ENCODE measurements at places on chromosomes 4 and X.

GRCh38 chrX:120790118-120790517, 85.5 kb downstream of the CT47B1 start:
- DNase-seq, result peak; percentile 64

DNA sequence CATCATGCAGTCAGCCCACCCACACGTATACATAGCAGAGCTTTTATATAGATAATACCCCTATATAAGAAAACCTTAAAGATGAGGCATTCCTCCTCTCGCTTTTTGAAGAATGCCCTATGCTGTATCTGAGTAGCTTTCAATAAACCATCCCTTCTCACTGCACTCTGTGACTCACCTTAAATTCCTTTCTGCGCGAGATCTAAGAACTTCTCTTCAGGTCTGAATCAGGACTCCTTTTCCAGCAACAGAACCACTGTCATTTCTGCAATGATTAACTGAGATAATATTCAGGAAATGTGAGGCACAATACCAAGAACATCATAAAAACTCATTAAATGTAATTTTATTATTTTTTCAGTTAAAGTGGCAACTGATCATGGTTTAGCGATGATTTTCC, 76.4 kb upstream of the DCLK2 start:
- no peak for DNase-seq

DNA sequence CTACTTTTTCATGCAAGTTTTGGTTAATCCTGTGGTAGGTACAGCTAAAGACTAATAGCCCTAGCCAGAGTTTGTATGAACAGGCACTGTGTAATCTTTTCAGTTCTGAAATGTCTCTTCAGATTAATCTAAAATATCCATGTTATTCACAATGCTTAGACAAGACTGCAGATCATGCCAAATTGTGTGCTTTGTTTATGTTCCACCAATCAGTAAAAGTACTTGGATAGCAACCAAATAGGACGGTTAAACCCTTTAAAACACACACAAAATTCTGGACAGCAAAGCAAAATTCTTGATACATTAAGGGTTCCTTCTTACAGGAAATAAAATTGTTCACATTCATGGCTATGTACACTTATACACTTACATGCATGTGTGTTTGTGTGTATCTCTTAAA, 139.1 kb downstream of the KLHL13 start:
- no peak for DNase-seq

DNA sequence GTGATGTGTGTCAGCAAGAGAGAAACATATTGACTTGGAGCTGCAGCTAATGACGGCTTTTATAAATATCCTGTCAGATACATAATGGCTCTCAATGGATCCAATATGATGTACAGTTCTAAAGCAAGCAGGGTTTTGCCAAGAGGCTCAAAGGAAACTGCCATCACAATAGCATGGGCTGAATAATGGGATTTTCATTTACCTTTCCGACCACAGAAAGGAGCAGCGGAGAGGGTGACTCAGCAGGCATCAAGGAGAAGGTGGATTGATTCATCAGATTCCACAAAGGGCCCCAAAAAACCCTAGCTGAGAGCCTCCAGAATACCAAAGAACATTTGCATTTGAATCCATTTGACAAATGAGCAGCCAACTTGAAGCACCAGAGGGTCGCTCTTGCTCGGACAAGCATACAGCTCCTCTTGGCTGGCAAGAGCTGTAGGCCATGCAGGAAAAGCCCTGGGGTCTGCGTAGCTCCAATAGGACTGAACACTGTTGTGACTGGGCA, 355.7 kb upstream of the NOCT start:
- DNase-seq, result no peak

DNA sequence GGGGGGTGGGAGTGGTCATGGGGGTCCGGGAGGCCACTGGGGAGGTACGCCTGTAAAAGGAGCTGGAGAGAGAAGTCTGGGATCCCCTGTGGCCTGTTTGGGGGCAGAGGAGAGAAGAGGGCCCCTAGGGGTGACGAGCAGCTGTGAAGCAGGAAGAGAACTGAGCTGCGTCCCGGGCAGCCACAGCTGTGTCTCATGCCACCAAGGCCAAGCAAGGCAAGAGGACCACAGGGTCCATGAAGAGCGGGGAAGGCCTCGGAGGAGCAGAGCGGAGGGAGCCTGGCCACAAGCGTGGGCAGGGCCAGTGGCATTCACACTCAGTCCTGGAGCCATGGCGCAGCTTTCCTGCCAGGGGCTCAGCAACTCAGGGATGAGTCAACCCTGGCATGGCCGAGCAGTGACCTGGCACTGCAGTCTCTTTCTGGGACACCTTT, 13.6 kb upstream of the NAT8L start:
- DNase-seq, result no peak

DNA sequence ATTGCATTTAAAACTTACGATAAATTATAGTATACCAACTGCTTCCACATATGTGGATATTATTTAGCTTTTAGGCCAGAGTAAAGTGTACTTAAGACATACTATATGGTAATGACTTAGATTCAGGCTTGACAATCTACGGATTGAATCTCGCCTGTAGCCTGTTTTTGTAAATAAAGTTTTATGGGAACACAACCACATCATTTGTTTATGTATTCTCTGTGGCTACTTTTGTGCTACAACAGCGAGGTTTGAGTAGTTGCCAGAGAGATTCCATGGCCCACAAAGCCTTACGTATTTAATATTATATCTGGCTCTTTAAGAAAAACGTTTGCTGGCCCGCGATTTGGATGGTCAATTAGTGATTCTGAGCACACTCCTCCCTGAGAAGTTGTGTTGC, 37.6 kb downstream of the HHIP start:
- DNase-seq, result no peak

DNA sequence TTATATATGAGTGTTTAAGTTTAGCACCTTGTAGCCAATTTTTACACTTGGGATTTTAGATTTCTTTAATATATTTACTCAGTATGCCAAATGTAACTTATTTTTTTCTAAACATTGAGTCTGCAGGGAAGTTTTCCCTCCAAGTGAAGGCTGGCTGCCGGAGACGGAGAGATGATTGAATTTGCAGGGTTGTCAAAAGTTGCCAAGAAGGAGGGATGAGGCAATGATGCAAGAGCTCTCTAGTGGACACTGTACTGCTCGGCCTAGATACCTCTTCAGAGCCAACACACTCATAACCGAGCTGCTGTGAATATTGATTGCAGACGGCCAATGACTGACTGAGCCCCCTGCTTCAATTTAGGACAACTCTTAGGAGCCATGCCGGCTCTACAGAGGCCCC, 318.6 kb upstream of the CASK start:
- DNase-seq, result no peak

DNA sequence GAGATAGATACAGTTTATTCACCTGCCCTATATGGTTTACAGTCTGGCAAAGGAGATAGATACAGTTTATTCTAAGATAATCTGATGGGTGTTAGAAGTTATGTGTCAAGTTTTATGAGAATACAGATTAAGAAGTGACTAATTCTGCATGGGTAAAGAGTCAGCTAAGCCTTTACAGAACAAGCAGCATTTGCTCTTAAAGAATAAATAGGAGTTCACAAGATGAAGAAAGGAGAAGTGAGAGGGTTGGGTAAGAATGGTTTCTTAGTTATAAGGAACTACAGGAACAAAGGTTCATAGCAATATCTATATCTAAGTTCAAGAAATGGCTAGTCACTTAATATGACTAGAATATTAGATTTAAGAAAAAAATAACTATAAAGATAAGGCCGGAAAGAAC, 47.6 kb downstream of the THOC2 start:
- no peak for DNase-seq

DNA sequence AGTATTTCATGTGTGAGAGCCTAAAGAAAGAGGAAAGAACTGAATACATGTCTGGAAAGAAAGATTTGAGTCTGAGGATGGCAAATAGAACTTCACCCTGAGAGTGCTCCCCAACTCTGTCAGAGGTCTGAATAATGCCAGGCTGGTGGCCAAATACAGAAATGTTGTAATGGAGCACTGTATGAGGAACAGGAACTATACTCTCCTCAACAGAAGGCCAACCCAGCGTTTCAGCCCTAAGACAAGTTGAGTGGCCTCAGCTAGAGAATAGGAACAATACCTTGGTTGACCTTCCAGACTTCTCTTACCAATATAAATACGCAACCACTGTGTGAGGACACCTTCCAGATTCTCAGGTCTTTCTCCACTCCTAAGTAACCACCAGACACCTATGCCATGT, 94.5 kb upstream of the STIM2 start:
- no peak for DNase-seq

DNA sequence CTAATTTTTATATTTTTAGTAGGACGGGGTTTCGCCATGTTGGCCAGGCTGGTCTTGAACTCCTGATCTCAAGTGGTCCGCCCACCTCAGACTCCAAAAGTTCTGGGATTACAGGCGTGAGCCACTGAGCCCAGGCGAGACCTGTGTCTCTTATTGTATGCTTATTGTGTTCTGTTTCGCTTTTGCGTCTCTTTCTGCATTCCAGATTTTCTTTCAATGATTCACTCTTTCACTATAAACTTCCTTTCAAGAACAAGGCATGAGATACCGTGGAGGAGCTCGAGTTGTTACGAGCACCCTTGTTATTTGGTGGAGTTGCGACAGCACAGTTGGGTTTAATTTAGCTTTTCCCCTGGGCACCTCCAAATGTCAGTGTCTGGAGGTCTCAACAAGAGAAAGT, 366.7 kb upstream of the FAT1 start:
- DNase-seq, result no peak

GRCh38 chr4:7806338-7807090, 133.1 kb downstream of the AFAP1 start:
- no peak for DNase-seq

- DNase-seq, result no peak
These were observed 39.4 kb downstream of the NALF2 start for GRCh38 chrX:69543572-69543971.

DNA sequence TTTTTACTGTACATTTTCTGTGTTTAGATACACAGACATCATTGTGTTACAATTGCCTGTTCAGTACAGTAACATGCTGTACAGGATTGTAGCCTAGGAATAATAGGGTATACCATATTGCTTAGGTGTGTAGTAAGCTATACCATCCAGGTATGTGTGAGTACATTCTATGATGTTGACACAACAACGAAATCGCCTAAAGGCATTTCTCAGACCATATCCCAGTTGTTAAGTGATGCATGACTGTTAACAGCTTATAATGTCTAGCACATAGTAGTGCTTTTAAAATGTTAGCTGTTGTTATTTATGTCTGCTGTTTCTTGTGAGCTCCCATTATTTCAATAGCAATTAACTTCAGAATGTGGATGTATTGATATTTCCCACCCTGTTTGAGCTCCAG, 4.5 kb downstream of the PRRG1 start:
- DNase-seq, result no peak

GRCh38 chr4:147336252-147336651, 144.6 kb upstream of the EDNRA start:
- no peak for DNase-seq

GRCh38 chr4:54971474-54971950, 153.9 kb downstream of the KDR start:
- peak; percentile 51 for DNase-seq

GRCh38 chr4:158850800-158851644, 82.2 kb downstream of the FNIP2 start:
- peak; percentile 73 for DNase-seq

GRCh38 chr4:130675266-130675665, 1579.3 kb downstream of the C4orf33 start:
- DNase-seq, result no peak

GRCh38 chrX:83169683-83170082, 338.4 kb upstream of the POU3F4 start:
- DNase-seq, result no peak

GRCh38 chr4:32022071-32022470, 1301.9 kb downstream of the PCDH7 start:
- DNase-seq, result no peak

GRCh38 chr4:20044502-20044911, 207.2 kb upstream of the SLIT2 start:
- DNase-seq, result no peak

Measured in erythroblast (primary cell).